ENCODE measurements at places on chromosomes 2 and 18. TPM values are rescaled to one million over a fixed set of nuclear protein-coding genes. Genes with fewer than 3 reads are reported as not detected.
A peak's percentile ranks its signal among the peaks of the same experiment; 100 is the strongest.

DNA sequence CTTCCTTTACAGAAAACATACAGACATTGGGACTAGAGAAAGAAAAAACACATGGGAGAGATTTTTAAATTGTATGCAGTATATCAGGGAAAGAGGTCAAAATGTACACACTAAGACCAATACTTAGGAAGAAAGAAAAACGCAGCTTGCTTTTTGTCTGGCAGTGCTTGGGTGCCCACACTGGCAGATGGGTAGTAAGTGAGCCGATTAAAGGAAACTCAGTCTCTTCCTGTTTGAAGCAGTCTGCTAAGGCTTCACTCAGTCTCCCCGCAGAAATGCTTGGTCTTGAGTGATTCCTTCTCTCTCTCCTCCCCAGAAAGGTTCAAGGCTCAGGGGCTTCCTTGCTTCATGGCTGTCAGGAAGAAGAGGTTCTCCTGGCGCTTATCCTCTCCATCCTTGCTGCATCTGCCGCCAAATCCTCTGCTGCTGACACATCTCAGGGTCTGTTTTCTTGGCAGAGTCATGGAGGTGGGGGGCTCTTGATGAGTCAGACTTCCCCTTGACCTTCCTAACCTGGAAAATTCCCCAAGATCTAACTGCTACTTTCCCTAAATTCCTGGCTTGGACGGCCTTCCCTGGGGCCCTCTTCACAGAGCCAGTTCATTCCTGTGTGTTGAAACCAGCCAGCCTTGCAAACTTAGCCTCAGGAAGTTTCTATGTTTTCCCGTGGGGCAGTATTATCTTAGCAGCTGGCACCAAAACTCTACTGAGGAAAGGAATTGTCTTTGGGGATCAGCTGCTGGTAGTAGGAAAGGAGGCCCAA, 10.5 kb upstream of the TMSB10 start:
- H3K4me3 ChIP-seq: no peak overlapping the region
- H3K27me3 ChIP-seq: no peaks in the 10 kb centered on the region

GRCh38 chr2:212854116-212854515, 297.3 kb downstream of the IKZF2 start:
- no peaks in the 10 kb centered on the region for H3K36me3 ChIP-seq
- no peaks in the 10 kb centered on the region for H3K4me1 ChIP-seq
- no peak overlapping the region for H3K4me3 ChIP-seq
- no peak overlapping the region for H3K27ac ChIP-seq
- H3K27me3 ChIP-seq: no peaks in the 10 kb centered on the region
- no peak for DNase-seq

Gene TEX44
- total RNA-seq: not detected

- peaks cover 21% of the 10 kb centered on the region for H3K4me1 ChIP-seq
- no peak overlapping the region for H3K27ac ChIP-seq
- no peaks in the 10 kb centered on the region for H3K27me3 ChIP-seq
- H3K4me3 ChIP-seq: no peak overlapping the region
- H3K36me3 ChIP-seq: peaks cover 5% of the 10 kb centered on the region
- peak; percentile 55 for DNase-seq
Observed at GRCh38 chr2:85861180-85861579, 27.6 kb downstream of the ST3GAL5 start.

DNA sequence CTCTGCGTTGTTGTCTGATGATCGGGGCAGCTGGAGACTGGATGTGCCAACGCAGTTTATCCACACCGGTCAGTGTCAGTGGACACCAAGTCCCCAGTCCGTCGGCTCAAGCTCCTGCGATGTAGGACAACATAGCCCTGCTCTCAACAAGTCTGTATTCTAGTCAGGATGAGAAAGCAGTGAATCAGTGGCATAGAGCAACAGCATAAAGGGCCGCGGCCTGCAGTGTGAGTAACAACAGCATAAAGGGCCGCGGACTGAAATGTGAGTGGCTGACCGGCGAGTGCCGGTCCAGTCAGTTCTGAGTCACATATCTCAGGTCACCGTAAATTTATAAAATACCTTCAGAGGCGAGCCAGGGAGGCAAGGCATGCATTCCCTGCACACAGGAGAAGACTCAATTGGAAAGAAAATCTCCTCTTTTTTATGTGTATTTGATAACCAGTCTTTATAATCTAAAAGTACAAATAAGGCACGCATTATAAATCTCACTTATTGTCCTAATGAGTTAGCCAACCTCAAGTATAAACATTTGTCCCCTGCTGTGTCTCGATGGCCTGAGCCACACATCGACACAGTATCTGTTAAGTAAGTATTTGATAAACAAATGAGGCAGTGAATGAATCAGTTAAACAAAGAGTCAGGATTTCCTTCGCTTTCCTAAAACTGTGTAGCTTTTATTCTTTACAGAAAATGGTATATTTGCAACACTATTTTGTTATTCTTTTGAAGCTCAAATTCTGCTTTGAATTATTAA, 33.8 kb upstream of the NFATC1 start:
- no peak overlapping the region for H3K4me3 ChIP-seq
- no peaks in the 10 kb centered on the region for H3K27me3 ChIP-seq
- peaks cover 5% of the 10 kb centered on the region for H3K36me3 ChIP-seq
- H3K27ac ChIP-seq: no peak overlapping the region

DNA sequence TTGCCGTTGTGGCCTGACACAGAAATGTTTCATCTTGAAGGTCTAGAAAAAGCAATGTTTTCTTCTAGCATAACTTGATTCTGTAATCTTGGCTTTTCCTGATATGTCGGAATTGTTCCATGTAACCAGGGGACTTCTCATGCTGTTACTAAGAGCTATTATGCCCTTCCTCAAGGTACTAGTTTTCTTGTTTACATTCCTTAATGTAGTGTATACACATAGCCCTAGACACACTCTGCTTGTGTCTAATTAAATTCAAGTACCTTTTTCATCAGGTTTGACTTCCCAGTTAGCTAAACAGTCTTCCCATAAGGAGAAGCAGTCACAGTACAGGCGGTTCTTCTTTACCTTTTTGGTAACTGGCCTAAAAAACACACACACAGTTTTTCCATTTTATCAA, 122.8 kb upstream of the MSH6 start:
- peaks cover 31% of the 10 kb centered on the region for H3K4me1 ChIP-seq
- no peaks in the 10 kb centered on the region for H3K36me3 ChIP-seq
- H3K27me3 ChIP-seq: no peaks in the 10 kb centered on the region
- no peak for DNase-seq
